ENCODE measurements at places on chromosomes 1 and 21.

GRCh38 chr1:67489643-67490042 is 59.4 kb upstream of the SERBP1 start:
- DNase-seq = peak; percentile 20

- no peak for DNase-seq
Observed at GRCh38 chr1:11951901-11952300, 17.4 kb downstream of the PLOD1 start.

- DNase-seq = no peak
Observed at GRCh38 chr21:26167593-26167992, 3.0 kb downstream of the APP start.

DNA sequence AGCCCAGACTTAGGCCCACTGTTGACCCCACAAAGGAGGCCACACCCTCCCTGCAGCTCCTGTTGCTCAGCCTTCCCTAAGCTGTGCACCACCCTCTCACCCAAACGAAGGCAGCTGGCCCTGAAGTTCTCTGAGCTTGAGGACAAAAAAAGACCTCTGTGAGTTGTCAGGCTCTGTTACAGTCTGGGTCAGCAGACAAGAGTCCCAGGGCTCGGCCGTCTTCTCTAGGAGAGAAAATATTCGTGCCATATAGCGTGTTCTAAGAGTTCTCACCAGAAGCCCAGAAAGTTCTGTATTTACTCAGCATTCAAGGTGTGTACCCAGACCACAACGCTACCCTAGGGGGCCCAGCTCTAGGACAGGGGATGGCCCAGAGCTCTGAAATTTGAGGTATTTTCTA is 25.5 kb upstream of the LYST start:
- DNase-seq = no peak

DNA sequence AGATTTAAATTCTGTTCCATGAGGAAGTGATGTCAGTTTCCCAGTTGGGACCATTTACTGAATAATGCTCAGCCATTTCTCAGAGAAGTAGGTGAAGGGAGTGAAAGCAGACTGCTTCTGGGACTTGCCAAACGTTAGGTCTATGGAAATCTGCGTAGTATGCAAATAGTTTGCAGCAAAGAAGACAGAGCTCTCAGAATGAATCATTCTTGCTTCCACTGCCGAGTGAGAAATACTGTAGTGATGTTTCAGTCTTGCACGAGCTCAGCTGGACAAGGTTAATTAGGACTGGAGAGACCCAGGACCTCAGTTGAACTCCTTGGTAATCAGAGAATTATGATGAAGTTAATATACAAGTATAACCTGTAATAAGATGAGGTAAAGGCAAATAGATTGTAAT is 317.7 kb upstream of the DAB1 start:
- no peak for DNase-seq
